Suprapubic skin (tissue), 4 donors: ENCODE measurements at places on chromosomes 7 and 10.

- no peak for DNase-seq
Observed at GRCh38 chr10:69202332-69202731, 17.8 kb upstream of the HKDC1 start.

DNA sequence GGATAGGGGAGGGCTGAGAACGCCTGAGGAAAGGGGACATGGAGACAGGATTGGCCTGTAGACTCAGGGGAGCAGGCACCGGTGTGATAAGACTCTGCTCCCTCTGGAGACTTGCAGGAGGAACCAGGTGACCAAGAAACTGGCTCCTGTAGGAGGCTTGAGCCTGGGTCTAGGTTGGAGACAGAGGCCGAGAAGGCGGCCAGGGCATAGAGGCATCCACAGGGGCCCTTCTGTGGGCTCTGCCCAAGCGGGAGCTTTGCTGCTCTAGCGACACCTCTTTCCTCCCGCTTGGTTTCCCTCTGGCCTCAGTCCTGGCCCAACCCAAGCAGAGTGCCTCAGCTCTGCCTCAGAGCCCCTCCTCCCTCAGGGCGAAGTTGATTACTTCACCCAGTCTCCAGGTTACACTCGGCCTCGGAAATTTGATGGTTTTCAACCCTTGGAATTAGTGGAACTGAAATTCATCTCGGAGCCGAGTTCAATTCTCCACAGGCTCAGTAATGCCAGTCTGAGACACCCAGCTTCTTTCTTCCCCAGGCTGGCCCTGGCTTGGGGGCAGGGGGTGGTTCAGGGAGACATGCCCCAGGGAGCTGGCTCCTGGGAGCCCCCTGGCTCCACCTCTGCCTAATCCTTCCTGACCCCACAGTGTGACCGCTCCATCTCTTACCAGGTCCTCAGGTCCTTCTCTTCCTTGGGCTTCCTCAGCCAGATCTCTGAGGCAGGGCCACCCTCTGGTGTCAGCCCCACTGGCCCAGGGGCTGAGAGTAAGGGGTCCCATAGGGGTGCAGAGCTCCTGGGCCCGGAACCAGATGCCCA is 60.4 kb downstream of the PAX2 start:
- no peak for DNase-seq

DNA sequence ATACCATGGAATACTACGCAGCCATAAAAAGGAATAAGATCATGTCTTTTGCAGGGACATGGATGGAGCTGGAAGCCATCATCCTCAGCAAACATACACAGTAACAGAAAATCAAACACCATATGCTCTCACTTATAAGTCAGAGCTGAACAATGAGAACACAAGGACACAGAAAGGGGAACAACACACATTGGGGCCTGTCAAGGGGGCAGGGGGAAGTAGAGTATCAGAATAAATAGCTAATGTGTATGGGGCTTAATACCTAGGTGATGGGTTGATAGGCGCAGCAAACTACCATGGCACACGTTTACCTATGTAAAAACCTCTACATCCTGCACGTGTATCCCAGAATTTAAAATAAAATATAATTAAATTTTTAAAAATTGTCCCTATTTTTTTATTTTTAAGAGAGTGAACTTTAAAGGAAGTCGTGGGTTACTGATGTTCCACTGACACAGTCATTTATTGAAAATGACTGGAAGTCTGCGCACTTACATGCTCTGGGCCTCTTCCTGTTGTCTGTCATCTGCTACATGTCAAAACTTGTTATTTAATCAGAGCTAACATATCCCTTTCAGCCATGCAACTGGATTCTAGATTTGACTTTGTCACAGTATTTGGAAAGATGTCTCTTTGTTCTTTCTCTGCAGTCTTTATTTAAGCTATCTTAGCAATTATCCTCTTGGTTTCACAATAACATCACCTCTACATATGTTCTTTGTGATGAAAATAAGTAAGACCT is 73.7 kb upstream of the ABCB5 start:
- DNase-seq: no peak

- DNase-seq: no peak
Observed at GRCh38 chr10:73581918-73582317, 9.2 kb downstream of the USP54 start.

- no peak for DNase-seq
Observed at GRCh38 chr7:80392229-80393169, 119.4 kb downstream of the GNAT3 start.

GRCh38 chr7:85890244-85890811 is 703.5 kb upstream of the SEMA3D start:
- DNase-seq: no peak

DNA sequence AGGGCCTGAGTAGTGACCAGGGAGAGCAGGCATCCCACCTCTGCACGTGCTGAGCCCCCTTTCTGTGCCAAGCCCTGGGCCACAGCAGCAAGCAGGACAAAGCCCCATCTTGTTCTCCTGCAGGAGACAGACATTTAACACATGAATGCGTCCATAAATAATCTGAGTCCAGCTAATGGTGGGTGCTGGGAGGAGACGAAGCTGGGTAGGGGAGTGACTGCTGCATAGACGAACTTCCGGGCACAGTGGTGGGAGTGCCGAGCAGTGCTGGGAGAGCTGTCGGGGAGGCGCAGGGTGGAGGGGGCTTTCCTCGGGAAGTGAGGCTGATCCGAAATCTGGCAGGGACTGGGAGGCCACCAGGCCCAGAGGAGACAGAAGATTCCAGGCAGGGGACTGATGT is 35.2 kb upstream of the SLC29A3 start:
- DNase-seq: no peak

DNA sequence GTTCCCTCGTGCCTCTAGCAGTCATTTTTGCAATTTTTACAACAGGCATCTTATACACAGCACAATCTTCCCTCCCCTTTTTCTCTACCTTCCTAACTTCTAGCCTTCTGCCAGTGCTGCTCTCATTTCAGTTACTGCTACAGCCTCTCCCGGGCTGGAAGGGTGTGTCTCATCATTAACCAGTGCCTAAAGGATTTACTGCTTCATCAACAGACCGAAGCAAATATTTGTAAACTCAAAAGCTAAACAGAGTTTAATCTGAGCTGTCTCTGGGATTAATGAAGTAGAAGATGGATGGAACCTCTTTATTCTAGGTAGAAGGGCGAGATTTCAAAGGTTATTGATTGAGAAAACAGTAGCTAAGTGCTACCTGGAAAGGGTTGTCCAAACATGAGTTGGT is 94.3 kb downstream of the PRPF18 start:
- no peak for DNase-seq

DNA sequence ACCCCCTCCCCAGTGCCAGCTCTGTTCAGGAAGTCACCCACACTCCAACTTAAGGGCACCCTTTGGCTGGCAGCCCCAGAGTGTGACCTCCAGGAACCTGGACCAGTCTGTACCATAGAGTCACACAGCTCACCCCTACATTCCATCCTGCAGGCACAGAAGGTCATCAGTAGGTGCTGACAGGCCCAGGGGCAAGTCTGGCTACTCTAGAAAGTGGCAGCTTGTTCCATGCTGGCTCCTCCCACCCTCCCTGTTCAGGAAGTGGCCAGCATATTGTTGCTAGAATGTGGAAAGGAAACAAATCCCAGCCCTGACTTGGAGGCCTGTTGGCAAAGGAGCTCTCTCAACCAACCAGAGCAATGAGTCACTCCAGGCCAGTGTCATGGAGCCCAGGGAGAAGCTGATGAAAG is 3.2 kb upstream of the NCOA4 start:
- DNase-seq: no peak

- DNase-seq: no peak
Observed at GRCh38 chr10:125711110-125711750, 8.3 kb upstream of the EDRF1 start.

DNA sequence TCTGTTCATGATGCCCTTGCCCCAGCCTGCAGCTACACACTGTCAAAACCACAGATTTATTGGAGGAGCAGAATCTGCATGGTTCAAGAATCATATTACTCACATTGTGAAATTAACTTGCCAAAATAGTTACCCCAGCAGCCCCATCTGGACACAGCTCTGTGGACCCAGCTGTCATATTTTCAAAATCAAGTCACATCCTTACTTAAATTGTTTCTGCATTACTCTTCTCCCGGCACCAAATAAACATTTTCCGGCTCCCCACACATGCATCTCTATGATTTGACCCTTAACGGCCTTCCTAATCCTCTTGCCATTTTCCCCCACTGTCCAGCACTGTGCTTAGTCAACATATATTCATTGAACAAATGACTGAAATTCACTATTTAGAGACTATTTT is 43.8 kb upstream of the GPR26 start:
- no peak for DNase-seq

GRCh38 chr7:26200038-26200443 is 505 bp downstream of the HNRNPA2B1 start:
- peak; percentile 88 for DNase-seq

DNA sequence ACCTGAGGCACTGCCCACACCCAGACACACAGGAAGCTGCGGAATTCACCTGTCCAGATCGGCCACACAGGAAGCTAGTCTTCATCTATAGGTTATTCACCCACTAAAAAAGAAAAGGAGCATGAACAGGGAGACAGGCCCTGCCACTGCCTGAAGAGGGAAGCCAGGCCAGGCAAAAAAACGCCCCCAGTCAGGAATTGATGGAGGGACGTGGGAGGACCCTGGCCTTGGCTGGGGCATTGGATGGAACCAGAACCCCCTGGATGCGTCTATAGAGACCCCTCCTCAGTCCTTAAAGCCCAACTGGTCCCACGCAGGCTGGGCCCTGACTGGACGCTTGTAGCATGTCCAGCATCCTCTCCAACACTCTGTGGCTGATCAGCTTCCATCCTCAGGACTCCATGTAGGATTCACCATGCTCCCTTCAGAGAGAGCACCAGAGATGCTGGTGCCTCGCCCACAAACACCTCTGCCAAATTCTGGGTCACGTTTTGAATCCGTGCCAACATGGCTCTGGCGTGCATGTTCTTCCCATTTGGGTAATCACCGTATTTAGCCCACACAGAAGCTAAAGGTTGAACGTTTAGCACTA is 259.3 kb upstream of the TCERG1L start:
- no peak for DNase-seq

GRCh38 chr10:86264481-86265231 is 101.9 kb downstream of the GRID1 start:
- peak; percentile 33 for DNase-seq

DNA sequence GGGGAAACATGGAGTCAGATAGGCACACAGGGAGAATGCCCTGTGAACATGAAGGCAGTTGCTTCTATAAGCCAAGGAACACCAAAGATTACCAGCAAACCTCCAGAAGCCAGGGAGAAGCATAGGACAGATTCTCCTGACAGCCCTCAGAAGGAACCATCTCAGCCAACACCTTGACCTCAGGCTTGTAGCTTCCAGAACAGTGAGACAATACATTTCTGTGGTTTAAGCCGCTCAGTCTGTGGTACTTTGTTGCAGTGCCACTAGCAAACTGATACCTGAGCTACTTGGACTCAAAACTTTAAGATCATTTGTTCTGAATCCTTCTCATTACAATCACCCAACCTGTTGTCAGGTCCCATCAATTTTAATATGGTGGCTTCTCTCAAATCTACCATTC is 31.2 kb downstream of the ABLIM1 start:
- DNase-seq: no peak

- DNase-seq: no peak
Observed at GRCh38 chr7:103680161-103681144, 234.4 kb upstream of the SLC26A5 start.

GRCh38 chr10:89478085-89478738 is 57.2 kb downstream of the SLC16A12 start:
- no peak for DNase-seq

GRCh38 chr10:125262409-125262808 is 102.0 kb upstream of the CTBP2 start:
- no peak for DNase-seq

GRCh38 chr7:95396136-95397032 is at the start of gene PON3:
Gene PON3 (minus strand): TSS chr7:95396375. CDS start chr7:95396350, 25 bp downstream.
- DNase-seq: no peak

DNA sequence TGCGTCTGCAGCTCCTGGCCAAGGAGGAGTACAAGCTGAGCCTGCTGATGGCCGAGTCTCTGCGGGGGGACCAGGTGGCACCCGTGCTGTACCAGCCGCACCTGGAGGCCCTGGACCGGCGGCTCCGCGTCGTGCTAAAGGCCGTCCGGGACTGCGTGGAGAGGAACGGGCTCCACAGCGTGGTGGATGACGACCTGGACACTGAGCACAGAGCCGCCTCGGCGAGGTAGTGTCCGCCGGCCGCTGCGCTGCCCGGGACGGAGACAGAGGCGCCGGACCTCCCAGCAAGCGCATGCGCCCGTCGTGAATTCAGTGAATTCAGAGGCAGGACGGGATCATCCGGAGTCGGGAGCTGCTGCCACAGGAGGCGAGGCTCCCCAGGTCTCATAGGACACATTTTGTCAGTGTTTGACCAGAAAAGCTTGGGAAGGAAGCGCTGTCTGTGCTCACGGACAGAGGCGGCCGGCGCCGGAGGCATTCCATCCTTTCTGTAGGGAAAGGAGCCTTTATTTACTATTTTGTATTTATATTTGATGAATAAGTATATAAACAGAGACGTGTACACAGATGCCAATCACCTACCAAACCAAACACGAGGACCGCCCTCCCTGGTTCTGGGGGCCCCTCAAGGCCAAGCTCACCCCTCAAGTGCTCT is 30.1 kb upstream of the FOXL3 start:
- DNase-seq: peak; percentile 51
